GF-D8 (cell line): ENCODE measurements at places on chromosomes 12 and 14.
A peak's percentile ranks its signal among the peaks of the same experiment; 100 is the strongest.

DNA sequence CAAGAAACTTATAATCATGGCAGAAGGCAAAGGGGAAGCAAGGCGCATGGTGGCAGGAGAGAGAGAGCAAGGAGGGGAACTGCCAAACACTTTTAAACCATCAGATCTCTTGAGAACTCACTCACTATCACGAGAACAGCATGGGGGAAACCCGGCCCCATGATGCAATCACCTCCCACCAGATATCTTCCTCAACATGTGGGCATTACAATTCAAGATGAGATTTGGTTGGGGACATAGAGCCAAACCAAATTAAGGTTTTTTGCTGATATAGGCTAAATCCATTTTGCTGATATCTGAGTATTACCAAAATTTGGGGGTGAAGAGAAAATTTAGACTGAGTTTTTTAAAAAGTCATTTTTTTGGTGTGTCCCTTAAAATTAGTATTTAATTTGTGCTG, 54.9 kb upstream of the TMX1 start:
- DNase-seq = no peak

GRCh38 chr14:23047034-23047634, 5.1 kb downstream of the PSMB11 start:
- DNase-seq = no peak

- no peak for DNase-seq
Measured at GRCh38 chr12:121872546-121873215, 14.0 kb upstream of the HPD start.

- DNase-seq = no peak
Measured at GRCh38 chr14:68714991-68715924, 77.6 kb downstream of the ZFP36L1 start.

GRCh38 chr14:75370416-75371205, 57.2 kb upstream of the JDP2 start:
- peak; percentile 14 for DNase-seq

DNA sequence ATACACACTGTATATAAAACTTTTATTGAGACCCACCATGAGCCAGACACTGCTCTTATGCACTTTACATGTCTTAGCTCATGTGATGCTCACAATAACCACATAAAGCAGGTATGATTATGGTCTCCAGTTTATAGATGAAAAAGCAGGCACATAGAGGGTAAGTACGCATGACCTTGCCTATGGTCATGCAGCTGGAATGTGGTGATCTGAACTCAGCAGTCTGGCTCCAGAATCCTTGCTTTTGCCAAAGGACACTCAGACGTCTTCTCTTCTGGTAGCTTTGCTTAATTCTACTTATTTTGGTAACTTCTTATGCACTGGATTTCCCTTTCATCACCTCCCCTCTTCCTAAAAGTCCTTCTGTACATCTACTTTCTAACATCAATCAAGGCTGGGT, 103.3 kb upstream of the CRY1 start:
- no peak for DNase-seq

DNA sequence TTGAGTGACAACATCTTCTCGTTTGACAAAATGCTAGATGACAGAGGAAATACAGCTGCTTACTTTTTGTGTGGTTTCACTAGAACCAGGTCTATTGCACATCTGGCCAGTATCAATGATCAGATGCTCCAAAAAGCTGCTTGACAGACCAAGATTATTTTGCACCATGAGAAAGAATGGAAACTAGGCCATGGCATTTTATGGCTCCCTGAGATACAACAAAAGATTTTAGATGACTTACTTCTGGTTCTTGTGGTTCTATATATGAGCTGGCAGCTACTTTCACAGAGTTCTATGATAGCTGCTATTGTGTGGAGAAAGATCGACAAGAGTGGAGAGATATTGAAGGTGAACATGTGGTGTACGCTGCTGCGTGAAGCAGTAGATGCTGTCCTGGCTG, 25.9 kb upstream of the PPFIBP1 start:
- no peak for DNase-seq

DNA sequence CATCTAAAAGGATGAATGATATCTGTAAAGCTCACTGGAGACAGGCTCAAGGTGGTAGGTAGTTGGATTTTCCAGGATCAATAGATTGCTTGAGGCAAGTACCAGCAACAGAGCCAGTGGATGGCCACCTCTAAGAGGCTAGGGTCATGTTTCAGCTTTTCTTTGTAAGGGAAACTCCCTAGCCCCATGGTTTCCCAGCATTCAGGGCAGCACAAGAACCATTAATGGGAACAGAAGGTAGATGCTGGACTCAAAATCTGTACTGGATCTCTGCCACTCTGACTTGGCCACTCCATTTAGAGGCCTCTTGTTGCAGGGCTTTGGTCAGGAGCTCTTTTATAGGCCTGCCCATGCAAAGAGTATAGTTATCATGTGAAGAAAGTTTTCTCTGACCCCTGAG, 76.1 kb upstream of the DYRK2 start:
- no peak for DNase-seq

DNA sequence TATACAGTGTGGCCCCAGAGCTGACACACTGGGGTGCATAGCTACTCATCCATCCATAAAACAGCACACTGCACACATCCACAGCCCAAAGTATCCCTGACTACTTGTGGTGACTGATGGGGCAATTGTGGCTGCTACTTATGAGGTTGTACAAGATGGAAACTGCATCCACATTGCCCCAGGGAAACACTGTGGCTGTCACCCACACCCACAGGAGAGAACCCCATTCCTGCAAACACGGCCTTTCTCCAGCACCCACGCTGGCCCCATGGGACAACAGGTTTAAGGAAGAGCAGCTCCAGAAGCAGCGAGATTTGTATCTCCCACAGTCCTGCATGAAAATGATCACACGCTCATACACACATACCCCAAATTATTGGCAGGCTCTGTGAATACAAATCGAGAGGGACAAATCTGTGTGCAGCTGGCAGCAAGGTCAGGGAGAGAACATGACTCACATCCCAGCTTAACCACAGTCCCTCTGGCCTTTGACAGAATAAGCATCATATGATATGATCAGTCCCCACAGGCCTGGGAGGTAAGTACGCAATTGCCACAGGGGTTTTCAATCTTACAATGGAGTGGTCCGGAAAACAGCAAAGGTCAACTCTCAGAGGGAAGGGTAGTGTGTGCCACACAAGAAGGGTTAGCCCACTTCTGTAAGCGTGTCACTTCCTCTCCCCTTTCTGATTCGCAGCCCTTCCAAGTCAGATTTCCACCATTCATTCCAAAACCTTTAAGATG, 61.9 kb downstream of the ESR2 start:
- DNase-seq = no peak

GRCh38 chr12:124685689-124686369, 118.4 kb upstream of the NCOR2 start:
- DNase-seq = no peak

DNA sequence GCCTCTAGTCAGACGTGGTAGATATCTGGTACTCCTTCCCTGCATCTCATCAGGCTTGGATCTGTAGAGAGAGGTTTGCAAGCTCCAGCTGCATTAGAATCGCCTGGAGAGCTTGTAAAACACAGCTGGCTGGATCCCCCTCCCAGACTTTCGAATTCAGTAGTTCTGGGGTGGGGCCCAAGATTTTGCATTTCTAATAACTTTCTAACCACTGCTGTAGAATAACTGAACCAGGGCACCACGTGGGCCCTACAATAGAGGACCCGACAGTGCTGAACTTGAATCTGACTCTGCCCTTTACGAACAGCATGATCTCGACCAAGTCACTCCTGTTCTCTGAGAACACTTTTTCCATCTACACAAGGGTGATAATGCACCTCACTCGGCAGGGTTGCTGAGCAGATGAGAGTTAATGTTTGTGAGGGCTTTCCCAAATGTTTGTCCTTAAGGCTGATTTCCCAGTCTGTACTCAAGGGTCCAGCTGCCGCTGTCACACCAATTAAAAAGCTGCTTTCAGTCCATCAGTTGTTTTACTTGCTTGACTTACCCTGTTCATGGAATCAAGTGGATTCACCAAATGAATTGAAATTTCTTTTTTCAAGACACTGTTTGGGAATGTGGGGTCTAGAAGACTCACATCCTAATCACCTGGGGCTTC, 86.6 kb upstream of the SLC24A4 start:
- no peak for DNase-seq

- DNase-seq = no peak
Measured at GRCh38 chr14:21024585-21025370, at the start of gene NDRG2. TSS of gene NDRG2 (minus strand) at chr14:21025061. CDS start at chr14:21023315, 1,746 bp downstream.

- no peak for DNase-seq
Measured at GRCh38 chr12:12537421-12537820, 25.2 kb downstream of the DUSP16 start.

- DNase-seq = no peak
Measured at GRCh38 chr12:54019091-54019811, 9.0 kb upstream of the HOXC6 start.

- DNase-seq = peak; percentile 29
Measured at GRCh38 chr14:69615496-69616407, 4.4 kb downstream of the SUSD6 start.

DNA sequence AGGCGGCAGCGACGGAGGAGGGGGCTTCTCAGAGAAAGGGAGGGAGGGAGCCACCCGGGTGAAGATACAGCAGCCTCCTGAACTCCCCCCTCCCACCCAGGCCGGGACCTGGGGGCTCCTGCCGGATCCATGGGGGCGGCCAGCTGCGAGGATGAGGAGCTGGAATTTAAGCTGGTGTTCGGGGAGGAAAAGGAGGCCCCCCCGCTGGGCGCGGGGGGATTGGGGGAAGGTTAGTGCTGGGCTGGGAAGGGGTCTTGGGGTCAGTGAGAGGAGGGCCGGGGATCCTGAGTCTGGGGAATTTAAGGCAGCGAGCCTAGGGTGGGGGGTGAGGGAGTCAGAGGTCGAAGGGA, 203 bp downstream of the NFATC4 start:
- DNase-seq = no peak

DNA sequence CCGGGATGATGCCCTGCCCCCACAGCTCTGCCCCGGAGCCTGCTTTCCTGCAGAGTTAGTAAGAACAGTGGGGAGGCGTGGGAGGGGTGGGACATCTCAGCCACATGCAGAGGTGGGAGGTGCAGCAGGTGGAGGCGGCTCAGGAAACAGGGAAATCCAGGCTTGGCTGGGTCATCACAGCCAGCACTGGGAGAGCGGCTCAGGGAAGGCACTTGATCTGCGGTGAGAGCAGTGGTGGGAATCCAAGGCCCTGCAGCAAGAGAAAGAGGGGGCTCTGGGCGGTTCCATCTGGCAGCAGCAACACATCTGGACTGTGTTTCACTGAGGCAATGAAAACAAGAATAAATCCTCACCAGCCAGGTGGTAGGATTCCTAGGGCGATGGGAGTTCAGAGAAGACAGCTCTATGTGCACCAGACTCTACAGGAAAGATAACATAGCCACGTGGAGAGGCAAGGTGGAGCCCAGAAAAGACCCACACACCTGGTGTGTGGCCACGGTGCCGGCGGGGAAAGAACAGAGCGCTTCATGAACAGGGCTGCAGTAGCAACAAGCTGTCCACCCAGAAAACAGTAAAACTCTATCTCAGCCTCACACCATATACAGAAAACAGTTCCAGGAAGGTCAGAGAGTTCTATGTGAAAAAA, 57.6 kb downstream of the CCDC85C start:
- no peak for DNase-seq

- DNase-seq = no peak
Measured at GRCh38 chr12:39405580-39405979, 37.3 kb downstream of the KIF21A start.

- no peak for DNase-seq
Measured at GRCh38 chr12:67456431-67456901, 187.3 kb downstream of the CAND1 start.

GRCh38 chr12:53006810-53007309, 604 bp downstream of the EIF4B start:
- DNase-seq = peak; percentile 50

- DNase-seq = no peak
Measured at GRCh38 chr12:81249976-81250375, 172.1 kb downstream of the ACSS3 start.
